BJ (cell line): ENCODE measurements at places on chromosomes 13 and 19. TPM values are rescaled to one million over a fixed set of nuclear protein-coding genes. Genes with fewer than 3 reads are reported as not detected.

The IGFL3 gene
- not detected in 2 replicates for polyA plus RNA-seq

- DNase-seq: no peak
Observed at GRCh38 chr13:79781829-79782540, 301.0 kb downstream of the NDFIP2 start.

DNA sequence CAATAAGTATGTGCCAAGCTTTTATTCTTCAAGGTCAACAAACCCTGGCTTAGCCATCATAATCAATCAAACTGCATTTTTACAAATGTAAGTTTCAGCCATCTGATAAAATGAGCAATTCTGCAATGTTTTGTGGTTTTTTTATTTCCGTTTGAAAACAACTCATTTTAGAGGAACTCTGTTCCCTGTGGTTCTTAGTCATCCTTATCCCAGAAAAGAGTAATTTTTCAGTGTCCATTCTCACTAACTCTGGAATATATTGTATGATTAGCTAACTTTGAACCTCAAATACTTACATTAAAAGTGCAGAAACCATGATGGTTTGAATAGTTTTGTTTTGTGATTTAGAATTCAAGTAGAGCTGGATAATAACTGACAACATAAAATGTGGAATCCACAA lies 87.6 kb downstream of the IRS2 start:
- DNase-seq: peak; percentile 66

DNA sequence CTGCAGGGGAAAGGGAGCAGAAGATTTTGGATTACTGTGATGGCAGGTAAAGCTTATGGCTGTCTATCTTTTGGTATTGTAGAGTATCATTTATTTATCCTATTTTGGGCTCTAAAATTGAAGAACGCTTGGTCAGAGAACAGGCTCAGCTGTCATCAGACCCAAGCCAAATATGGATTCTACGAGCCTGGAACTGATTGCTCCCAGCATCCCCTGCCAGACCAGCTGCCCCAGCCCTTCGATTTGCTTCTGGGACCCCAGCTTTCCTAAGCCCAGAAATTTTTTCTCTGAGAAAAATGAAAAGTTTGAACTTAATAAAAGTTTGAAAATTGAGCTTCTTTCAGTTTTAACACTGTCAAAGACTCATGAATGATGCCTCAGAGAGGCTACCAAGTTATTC lies 472.8 kb downstream of the DACH1 start:
- DNase-seq: no peak

- no peak for DNase-seq
Observed at GRCh38 chr13:102838982-102839381, 6.8 kb upstream of the ERCC5 start.

The ATP4B gene
- polyA plus RNA-seq: not detected in 2 replicates

The ZNF235 gene
- polyA plus RNA-seq: 1.3 and 2.7 TPM in 2 replicates

The ZNF93 gene
- polyA plus RNA-seq: 4.3 and 5.2 TPM in 2 replicates

DNA sequence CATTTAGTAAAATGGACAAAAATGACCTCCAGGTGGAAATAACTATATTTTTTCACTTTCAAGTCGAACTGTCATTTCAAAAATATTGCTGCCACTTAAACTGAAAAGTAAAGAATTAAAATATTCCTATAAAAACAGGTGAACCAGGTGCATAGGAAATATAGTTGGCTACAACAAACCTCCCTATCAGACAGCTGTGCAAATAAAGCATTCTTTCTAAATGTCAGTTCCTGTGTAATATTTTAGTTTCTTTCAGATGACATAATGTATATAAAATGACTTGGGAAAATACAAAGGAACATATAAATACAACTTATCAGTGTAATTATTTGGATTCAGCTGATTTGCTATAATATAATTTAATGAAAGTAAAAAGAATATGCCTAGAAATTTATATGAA lies 403.5 kb upstream of the GPC6 start:
- DNase-seq: no peak

The STARD13 gene
- 18.0 and 21.2 TPM in 2 replicates for polyA plus RNA-seq

DNA sequence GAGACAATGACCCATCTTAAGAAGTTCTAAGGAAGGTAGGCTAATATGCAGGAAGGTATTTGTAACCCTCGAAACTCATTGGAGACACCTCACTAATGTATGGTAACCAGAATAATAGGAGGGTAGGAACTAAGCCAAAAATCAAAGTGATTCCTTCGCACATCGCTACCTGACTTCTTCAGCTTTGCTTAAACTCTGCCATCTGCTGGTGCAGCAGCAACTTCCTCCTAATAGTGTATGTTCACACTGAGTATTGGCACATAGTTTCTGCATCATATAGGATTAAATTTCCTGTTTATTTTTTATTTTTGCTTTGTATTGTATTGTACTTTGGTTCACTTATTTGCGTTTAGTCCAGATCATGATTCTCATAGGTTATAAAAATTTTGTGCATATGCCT lies 676.2 kb downstream of the GPC5 start:
- no peak for DNase-seq

DNA sequence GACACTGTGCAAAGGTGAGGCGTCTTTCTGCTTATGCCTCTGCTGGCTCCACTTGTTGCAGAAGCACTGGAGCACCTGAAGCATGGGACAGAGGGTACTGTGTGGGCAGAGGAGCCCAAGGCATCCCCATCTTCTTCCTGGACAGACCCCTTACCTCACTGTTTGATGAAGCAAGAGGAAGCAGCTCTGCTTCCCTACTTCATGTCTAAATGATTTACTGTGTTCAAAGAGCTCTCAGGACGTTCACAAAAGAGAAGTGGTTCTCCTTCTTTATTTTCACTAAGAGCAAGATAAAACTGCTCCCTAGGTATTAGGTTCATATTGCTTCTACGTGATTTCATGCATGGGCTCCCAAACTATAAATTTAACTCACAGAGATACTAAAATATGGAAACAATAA lies 1635.4 kb upstream of the SLC10A2 start:
- no peak for DNase-seq

DNA sequence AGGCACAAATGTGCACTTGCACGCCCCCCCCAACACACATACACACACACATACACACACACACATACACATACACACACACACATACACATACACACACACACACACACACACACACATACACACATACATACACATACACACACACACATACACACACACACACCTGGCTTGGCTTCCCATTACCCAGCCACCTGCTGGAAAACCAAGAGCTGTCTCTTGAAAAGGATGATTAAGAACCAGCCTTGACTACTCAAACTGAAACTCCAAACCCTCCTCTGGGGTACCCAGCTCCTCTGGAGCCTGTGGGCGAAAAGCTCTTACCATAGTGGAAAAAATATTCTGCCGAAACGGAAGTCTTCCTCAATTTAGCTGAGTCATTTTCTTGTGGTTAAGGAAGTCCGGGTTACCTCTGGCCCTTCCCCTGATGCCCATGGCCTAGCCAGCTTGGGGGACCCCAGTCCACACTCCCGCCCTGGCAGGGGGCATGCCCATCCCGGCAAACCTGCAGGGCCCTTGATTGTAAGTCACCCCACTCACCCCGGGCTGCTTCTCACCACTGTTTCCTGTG lies 21.9 kb downstream of the CEBPA start:
- DNase-seq: no peak

- DNase-seq: no peak
Observed at GRCh38 chr19:58409010-58409790, 751 bp downstream of the ZNF584 start.
